CD4-positive, alpha-beta T cell treated with Interleukin-4 for 1 hour (primary cell): ENCODE measurements at places on chromosomes 1 and 21.

- DNase-seq = no peak
Observed at GRCh38 chr1:17488995-17489767, 49.7 kb upstream of the RCC2 start.

- DNase-seq = no peak
Observed at GRCh38 chr1:180950321-180950720, 37.6 kb downstream of the KIAA1614 start.

- DNase-seq = no peak
Observed at GRCh38 chr1:178294654-178295053, 200.8 kb downstream of the RASAL2 start.

GRCh38 chr1:115536279-115536816 lies 105.4 kb upstream of the VANGL1 start:
- no peak for DNase-seq

DNA sequence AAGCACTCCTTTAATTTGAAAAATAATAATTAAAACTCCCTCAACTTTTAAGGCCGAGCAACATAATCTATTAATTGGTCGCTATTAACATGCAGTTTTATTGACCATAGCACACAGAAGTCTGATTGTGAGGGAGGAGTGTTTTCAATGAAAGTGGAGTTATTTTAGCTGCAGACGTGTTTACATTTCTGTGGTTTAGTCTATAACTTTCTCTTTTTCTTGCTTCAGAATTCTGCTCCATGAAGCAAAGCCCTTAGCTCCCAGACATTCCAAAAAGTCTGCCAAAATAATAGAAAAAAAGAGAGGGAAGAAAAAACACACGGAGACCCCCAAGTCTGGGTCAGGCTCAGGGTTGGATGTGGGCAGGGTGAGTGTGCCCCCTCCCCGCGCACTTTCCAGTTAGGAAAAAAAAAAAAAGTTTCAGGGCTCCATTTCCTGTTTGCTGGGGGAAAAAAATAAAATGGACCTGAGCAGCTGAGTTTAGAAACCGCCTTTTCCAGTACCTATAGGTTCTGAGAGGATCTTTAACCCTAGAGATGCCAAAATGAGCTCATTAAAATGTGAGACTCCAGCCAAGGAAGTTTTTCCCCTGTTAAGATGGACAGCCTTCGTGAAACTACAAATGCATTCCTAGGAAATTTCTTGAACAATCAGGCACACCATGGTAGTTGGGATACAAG lies 143.7 kb upstream of the ETS2 start:
- DNase-seq = no peak

DNA sequence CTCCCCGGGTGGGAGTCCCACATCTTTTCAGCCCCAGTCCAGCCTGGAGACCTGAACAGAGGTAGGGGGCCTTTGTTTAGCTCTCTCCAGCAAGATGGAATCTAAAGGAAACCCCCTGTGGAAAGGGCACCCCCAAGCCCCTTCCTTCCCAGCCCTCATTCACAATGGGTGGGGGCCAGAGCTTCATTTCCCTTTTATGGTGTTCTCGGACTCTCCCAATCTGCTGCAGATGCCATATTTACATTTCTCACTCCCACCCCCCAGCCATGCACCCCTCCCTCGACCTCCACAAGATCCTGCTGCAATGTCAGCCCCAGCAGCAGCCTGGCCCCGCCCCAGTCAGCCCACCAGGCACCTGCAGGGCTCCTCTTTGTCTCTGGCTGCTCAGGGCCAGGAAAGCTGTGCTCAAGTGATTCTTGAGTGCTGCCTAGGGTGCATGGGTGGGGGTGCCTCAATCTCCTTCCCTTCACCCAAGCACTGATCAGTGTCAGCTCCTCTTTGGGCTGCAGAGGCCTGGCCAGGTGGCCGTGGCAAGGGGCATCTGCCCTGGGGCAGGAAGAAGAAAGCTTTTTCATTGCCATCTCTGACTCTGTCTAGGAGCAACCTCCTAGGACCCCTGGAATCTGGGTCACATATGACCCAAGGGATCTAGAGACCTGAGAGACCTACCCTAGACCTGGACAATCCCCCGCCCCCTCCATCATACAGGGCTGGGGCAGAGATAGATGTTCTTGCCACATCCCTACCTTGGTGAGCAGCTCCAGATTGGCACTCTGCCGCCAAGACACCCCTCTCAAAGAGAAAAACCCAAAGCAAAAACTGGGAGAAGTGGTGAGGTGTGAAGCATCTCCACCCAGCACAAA lies 1.7 kb downstream of the KIF21B start:
- no peak for DNase-seq

DNA sequence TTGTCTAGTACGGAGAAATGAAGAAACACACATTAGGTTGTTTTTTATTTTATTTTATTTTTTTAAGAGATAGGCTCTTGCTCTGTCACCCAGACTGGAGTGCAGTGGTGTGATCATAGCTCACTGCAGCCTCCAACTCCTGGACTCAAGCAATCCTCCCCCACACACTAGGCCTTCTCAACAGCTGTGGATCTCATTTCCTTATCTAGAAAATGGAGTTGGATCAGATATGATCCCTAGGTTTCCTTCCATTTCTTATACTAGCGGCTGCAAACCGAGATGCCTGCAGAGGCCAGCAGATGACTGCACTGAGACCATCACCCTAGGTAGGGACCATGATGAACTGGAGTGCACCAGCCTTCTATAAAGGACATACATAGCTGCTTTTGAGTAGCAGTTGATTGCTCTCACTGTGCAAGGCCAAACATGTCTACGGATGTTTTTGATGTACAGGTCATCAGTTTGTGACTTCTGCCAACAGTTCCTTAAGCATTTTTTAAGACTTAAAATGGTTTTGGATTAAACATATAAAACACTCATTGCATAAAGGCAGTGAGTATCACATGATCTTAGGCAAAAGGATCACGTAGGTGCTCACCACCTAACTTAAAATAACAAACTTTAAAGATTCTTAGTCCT lies 11.4 kb upstream of the KLHL12 start:
- no peak for DNase-seq

- no peak for DNase-seq
Observed at GRCh38 chr21:25970254-25970930, 200.2 kb downstream of the APP start.

GRCh38 chr21:16037421-16037955 lies 307.7 kb downstream of the USP25 start:
- DNase-seq = no peak

DNA sequence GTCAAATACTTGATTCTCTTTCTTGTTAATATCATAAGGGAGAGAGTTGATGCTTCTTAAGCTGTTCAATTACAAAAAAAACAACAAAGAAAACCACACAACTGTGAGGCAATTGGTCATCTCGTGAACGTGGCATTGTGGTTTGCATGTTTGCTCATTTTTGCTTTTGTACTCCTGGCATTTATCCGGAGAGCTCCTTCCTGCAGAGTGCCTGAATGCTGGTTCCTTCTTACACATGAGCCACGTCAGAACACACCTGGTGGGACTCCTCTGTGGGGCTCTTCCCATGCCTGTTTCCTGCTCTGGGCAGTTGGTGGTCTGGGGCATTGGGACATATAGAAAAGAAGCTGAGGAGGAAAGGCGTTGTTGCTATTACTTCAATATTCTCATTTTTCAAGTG lies 25.7 kb downstream of the KCNK1 start:
- DNase-seq = no peak

DNA sequence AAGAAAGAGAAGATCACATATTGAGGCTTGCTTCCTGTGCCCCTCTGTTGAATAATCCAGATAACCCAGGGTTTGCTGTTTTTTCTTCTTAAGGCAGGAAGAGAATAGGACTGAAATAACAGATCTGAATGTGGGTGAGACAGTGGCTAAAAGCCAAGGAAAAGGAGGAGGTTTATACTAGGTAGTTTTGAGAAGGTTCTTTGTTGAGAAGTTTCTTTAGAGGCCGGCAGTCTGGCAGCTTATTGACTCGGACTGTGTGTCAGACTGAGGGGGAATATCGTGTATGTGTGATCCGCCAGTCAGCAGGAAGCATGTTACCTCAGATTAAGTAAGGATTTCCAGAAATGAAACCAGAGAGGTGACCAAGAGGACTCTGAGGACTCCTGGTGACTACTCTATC lies 119.8 kb downstream of the PLA2G4A start:
- DNase-seq = no peak

- no peak for DNase-seq
Observed at GRCh38 chr1:70429219-70429618, 18.2 kb downstream of the CTH start.

- DNase-seq = peak; percentile 53
Observed at GRCh38 chr1:27000817-27001460, 7.4 kb downstream of the TRNP1 start.

DNA sequence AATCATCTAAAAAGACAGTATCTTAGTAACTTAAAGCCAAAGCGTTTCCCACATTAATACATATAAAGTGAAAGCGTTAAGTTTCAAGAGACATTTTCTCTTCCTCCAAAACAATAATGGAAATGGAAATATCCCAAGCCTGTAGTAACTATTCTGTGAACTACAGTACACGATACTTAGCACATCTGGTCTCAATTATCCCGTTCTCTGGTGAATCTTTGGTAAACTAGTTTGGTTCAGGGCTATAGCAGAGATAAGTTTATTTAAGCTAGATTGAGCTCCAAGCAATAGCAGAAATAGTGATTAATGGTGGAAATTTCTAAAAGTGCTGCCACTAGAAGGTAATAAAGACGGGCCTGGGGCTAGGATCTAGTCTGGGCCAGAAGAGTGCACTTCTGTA lies 55.2 kb downstream of the PCNX2 start:
- no peak for DNase-seq

DNA sequence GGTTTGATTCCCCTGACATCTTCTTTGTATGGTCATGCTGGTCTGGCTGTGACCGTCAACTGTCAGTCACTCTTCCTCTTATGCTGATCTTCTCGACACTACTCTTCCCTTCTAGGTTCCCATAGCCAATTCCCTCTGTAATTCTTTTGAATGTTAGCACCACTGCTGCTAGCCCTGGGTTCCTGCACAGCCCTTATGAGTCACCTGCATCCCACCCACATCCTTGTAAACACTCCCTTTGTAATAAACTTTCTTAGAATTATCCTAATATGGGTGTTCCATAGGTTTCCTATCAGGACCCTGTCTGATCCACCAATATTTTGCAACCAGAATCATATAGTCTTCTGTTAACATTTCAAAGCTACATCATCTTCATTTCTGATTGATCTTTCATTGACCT lies 37.1 kb downstream of the JUN start:
- no peak for DNase-seq

GRCh38 chr1:169943963-169944526 lies 50.3 kb upstream of the SCYL3 start:
- DNase-seq = no peak

- DNase-seq = no peak
Observed at GRCh38 chr1:68528243-68528642, 31.4 kb upstream of the DEPDC1 start.

- no peak for DNase-seq
Observed at GRCh38 chr1:118993700-118994026, 5.5 kb upstream of the TBX15 start.

GRCh38 chr1:92936865-92937264 lies 24.4 kb downstream of the DIPK1A start:
- DNase-seq = no peak

DNA sequence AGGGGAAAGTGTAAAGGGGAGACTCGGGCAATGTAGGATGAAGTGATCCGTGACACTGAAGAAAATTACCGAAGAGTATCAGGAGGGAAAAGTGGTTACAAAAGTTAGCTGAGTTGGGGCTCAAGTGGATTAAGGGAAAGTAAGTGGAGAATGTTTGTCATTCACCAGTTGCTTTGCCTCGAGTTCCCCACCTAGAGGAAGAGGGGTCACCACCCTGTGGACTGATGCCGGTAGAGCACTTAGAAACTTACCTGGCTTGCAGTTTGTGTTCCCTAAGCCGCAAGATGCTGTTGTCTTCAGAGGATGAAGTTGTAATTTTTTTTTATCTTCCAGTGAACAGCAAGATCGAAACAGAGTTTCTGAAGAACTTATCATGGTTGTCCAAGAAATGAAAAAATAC lies 1.0 kb downstream of the PER3 start:
- no peak for DNase-seq

- DNase-seq = no peak
Observed at GRCh38 chr1:82517586-82517985, 716.9 kb downstream of the ADGRL2 start.

DNA sequence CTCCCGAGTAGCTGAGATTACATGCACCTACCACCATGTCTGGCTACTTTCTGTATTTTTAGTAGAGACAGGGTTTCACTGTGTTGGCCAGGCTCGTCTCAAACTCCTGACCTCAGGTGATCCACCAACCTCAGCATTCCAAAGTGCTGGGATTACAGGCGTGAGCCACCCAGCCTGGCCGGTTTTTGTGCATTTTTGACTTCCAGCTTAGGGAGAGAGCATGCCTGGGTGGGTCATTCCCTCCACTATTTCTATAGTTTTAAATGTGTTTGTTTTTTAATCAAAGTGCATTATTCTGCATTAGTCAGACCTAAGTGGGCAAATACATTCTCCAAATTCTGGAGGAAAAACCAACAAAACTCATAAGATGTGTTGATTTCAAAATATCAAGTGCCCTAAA lies 207.4 kb upstream of the NRIP1 start:
- DNase-seq = no peak

DNA sequence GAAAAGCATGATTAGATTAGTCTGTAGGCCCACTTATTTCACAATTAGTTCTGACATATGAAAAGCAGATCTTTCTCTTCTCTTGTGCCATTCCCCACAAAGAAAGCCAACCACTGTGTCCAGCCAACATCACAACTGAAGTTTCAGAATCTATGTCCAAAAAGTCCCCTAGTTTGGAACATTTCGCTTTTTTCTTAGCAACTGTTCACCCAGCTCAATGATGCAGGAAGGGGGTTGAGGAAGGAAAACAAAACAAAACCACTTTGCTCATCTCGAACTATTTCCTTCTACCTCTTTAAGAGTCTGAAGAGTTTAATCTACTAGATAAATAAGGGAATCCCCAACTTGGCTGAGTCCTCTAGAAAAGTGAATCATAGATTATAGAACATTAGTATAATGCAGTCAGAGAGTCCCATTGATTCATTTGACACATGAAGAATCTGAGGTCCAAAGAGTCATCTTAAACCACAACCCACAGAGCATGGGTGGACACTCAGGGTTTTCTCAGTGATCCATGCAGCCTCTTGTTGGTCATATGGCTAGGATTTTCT lies 159.3 kb upstream of the SGIP1 start:
- peak; percentile 56 for DNase-seq

DNA sequence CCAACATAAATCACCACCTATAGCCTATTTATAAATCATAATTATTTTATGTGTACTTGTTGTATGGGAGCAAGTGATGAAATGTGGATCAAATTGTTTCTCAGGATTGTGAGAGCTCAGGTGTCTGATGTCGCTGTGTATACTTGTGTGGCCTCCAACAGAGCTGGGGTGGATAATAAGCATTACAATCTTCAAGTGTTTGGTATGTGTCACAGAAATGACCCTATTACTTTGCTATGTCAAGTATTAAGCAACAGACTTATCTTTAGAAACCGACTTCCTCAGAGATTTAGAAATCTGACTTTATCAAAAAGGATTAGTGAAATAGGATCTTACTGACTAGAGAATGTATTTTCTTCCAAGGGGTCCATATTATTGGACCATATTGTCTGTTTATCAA lies 280.9 kb downstream of the TPR start:
- no peak for DNase-seq

GRCh38 chr21:43740497-43741156 lies 21.7 kb downstream of the PDXK start:
- DNase-seq = no peak
